ENCODE measurements at places on chromosomes 4 and X.

- DNase-seq = no peak
These were observed 458.3 kb upstream of the LCORL start for GRCh38 chr4:18479825-18480224.

DNA sequence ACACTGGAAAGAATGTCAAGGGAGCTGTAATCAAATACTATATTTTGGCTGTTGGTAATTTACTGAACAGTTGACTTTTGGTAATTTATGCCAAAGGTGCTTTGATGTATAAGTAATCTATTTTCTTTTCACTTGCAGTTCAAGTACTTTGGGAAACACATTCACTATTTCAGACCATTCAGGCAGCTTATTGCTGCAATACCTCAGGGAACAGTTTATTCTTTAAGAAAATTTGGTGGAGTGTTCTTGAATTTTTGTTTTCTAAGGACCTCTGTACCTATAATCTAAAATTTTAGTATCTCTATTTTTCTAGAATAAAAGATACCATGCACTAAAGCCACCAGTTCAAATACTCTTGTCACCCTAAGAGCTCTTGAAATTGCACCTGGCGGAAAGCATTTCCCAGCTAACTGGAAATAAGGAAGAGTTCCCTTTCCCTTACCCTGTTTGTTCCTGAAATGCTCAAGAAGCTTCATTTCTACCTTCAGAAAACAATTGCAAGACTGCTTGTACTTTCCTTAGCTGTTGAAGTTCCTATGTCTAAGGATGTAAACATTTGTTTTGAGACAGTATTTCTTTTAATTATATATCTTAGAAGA lies 633.5 kb upstream of the FAT1 start:
- DNase-seq = no peak

- DNase-seq = no peak
These were observed 18.9 kb downstream of the RAB33B start for GRCh38 chr4:139472852-139473251.

- peak; percentile 88 for DNase-seq
These were observed 23.3 kb downstream of the ARHGAP24 start for GRCh38 chr4:85498068-85498733.

DNA sequence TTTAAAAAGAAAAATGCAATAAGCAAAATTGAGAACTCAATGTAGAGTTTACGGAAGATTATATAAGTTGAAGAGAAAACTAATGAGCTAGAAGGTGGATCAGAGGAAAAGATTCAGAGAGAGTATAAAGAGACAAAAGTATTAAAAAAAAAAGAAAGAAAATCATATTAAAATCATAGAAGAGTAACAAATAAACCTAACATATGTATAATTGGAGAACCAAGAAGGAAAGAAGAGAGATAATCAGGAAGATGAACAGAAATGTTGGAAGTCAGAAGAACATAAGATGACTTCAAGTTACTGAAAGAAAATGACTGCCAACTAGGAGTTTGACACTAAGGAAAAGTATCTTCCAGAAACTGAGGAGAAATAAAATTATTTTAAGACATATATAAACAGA lies 34.3 kb upstream of the ANTXR2 start:
- DNase-seq = no peak

GRCh38 chr4:1628892-1629698 lies 55.0 kb downstream of the FAM53A start:
- peak; percentile 37 for DNase-seq

GRCh38 chr4:76559236-76560071 lies 124.4 kb downstream of the SHROOM3 start:
- DNase-seq = no peak

DNA sequence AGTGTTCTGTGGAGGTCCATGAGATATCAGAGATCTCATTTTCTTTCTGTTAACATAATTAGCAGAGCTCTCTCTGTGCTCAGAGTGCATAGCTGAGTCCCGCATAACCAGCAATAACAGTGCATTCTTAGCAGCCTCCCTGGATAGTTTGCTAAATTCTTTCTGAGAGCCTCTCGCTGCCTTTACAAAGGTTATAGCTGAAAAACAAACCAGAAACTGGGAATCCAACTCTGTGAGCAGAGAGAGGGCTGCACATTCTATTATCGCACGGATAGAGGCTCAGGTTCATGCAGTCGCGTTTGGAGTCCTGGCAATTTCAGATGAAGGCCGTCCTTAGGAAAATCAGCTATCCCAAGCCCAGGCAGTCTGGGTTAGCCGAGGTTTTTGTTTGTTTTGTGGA lies 1.2 kb downstream of the ENPP6 start:
- no peak for DNase-seq

DNA sequence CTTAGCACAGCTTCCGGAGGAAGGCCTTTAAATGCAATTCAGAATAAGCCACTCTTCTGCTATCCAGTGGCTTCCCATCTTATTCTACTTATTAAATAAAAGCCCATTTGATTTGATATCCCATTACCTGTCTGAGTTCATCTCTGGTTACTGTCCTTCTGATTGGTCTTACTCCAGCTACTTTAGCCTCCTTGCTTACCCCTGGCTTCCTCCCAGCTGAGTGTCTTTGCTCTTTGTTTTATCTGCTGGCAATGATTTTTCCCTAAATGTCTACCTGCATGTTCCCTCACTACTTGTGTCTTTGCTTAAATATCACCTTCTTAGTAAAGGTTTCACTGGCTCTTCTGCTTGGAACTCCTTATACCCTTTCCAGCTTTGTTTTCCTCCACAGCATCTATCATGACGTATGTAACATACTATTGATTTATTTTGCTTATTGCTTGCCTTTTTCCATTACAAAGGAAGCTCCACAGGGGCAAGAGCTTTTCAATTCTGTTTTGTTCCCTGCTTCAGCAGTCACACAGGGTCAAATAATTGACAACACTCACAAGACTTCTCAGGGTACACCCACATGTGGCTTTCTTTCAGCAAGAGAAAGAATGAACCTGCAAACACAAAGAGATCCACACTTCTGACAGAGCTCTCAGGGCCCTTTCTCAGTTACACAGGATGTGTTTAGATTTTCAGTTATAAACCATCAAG lies 63.8 kb downstream of the TBC1D19 start:
- no peak for DNase-seq

DNA sequence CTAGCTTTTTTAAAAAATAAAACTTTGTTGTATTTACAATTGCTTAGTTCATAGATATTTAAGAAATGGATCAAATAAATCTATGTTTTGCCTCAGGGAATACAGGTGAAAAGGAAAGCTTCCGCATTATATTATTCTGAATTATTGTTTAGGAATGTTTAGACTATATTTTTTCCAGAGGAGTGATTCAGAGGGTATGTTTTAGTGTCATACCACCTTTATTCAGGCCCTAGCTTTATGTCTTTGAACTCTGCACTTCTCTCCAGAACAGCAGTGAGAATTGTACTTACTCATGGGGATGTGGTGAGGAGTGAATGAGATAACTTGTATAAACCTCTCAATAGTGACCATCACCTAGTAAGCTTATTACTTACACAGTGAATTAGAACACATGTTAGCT lies 14.0 kb downstream of the SLIT2 start:
- DNase-seq = no peak

DNA sequence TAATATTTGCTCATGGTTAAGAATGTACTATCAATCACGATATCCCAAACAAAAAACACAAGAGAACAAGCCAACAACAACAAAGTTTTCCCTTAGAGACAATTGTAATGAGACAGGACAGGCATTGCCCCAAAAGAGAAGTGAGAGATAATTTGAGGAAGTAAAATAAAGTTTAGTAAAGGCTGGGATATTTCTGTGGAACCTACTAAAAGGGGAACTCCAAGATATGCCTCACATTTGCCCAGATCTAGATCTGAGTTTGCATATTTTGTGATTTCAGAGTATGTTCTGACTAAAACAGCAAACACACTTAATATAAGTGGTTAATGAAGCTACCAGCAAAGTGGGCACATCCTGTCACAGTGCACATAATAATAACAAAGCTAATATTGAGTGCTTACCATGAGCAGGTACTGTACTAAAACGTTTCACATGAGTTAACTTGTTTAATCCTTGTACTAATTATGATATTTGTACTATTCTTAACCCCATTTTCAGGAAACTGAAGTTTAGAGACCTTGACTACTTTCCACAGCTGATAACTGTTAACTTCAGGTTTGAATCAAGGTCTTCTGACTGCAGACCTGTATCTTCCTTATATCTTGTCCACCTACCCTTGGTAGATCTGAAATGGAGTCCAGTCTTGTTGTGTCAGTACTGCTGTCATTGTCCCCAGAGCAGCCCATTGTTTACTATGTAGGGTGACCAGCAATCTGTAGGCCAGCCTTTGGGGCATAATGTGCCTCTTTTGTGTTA lies 26.0 kb upstream of the BMP2K start:
- DNase-seq = peak; percentile 77
